ENCODE measurements at places on chromosomes 12 and 14. TPM values are rescaled to one million over a fixed set of nuclear protein-coding genes. Genes with fewer than 3 reads are reported as not detected.

SLC2A14 gene
- polyA plus RNA-seq, result not detected

ZFYVE26 gene
- polyA plus RNA-seq, result 14.2 TPM

OAS2 gene
- polyA plus RNA-seq, result 1.9 TPM

CCDC38 gene
- polyA plus RNA-seq, result not detected

MSI1 gene
- polyA plus RNA-seq, result not detected

CISTR gene
- not detected for polyA plus RNA-seq

GLT8D2 gene
- 90.2 TPM for polyA plus RNA-seq

PPFIA2 gene
- polyA plus RNA-seq, result not detected

STON2 gene
- polyA plus RNA-seq, result not detected

KRT73 gene
- not detected for polyA plus RNA-seq

GMPR2 gene
- 116 TPM for polyA plus RNA-seq
